ENCODE measurements at places on chromosomes 7 and 10.

DNA sequence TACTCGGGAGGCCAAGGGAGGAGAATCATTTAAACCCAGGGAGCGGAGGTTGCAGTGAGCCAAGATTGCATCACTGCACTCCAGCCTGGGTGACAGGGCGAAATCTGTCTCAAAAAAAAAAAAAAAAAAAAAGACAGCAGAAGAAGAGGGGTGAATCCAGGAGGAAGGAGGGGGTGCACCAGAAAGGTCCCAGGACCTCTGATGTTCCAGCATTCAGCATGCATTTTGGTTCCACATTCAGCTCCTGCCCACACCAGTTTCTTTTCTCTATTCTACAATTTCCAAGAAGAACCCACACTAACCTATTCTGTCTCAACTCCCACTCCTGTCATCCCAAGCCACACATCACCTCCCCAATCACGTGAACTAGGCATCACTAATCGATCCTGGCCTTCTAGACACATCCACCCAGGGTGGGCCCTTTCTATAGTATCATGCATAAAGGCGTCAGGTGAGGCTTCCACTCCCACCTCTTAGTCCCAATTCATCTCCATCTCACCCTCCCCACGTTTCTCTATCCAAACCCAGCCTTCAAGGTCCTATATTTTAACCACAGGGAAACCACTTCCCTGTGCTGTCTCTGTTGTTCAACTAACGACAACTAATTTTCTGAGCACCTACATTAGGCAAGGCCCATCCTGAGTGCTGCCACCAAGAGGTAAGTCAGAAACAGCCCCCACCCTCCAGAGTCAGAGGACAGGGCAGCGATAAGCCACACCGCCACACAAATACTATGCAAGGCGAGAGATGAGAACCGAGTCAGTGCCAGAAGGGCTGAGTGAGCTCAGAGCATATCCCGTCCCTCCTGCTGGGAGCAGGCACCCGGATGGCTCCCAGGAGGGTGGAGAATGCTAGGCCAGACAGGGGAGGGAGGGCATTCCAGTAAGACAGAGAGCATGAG is 2.2 kb downstream of the ANXA11 start:
- no peak for DNase-seq

- DNase-seq, result no peak
Observed at GRCh38 chr10:110546077-110546476, 21.4 kb upstream of the SMC3 start.

- no peak for DNase-seq
Observed at GRCh38 chr7:158026636-158027265, 560.9 kb downstream of the PTPRN2 start.

DNA sequence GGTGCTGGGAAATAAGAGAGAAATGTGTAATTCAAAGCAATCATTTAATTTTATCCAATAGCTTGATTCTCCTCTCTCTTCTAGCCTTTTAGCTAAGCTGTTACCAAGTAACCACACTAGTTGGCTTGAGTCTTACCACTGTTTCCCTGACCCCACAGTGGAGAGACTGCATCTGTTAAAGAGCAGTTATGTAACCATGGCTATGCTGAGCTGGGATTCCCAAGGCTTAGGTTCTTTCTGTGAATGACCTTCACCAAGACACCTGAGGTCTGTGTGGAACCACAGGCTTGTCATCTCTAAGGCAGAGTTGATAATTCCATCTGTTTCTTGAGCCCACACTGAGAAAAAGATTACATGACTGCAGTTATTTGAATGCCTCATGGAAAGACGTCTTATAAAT is 47.7 kb upstream of the ATRNL1 start:
- DNase-seq, result no peak

- no peak for DNase-seq
Observed at GRCh38 chr7:77524731-77525130, 12.4 kb upstream of the PTPN12 start.

DNA sequence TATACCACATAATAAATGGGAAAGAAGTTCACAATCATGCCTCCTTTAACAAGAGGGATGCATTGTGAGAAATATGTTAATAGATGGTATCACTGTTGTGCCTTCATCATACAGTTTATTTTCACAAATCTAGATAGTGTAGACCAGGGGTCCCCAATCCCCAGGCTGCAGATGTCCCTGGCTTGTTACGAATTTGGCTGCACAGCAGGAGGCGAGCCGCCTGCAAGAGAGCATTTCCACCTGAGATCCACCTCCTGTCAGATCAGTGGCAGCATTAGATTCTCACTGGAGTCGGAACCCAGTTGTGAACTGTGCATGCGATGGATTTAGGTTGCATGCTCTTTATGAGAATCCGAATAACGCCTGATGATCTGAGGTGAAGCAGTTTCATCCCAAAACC is 361.9 kb upstream of the ZWINT start:
- no peak for DNase-seq

GRCh38 chr10:13808556-13809391 is 222.0 kb downstream of the PRPF18 start:
- DNase-seq, result no peak

DNA sequence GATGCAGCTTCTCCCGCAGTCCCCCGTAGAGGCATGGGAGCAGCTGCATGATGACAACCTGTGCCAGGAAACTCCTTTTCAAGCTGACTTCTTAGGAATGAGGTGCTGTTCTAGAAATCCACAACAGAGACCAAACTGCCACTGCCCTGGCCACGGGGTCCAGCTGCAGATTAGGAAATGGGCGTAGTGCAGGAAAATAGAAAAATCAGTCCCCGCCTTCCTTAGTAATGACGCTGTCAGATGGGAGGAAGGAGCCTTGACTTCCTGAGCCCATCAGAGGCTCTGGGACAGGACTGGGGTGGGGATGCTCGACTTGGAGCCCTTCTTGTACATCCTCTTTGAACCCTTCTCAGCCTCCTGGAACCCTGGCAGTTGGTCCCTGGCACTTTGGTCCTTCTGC is 227.8 kb upstream of the GRB10 start:
- no peak for DNase-seq

GRCh38 chr10:34046506-34047034 is 712.1 kb upstream of the NRP1 start:
- DNase-seq, result no peak

DNA sequence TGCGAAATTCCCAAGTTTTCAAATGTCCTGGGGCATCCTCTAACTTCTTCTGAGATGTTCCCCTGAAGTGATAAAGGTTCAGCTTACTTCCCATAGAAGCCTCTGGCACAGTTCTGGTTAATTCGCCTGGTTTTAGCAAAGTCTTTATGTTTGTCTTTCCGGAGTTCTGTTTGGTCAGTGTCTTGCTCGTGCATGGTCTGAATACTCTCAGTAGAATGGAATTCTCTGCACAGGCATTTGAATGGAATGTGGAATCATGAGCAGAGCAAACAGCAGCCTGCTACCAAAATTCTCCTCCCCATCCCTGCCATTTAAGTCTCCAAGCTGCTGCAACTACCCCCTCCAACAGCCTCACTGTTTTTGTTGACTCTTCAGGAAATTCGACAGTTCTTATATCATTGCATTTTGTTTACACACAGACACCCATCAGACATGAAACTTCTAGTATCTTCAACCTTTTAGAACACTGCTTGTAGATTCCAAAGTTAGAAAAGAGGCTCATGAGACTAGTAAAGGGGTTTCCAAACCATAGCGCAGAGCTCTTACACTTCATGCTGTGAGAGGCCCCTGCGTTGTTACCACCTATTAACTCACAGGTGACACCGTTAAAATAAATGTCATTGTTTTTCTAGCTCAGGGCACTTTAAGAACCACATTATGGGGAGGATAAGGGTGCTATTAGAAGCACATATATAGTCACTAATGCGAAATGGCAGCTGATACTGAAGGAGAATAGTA is 129.7 kb downstream of the PLCE1 start:
- DNase-seq, result no peak

DNA sequence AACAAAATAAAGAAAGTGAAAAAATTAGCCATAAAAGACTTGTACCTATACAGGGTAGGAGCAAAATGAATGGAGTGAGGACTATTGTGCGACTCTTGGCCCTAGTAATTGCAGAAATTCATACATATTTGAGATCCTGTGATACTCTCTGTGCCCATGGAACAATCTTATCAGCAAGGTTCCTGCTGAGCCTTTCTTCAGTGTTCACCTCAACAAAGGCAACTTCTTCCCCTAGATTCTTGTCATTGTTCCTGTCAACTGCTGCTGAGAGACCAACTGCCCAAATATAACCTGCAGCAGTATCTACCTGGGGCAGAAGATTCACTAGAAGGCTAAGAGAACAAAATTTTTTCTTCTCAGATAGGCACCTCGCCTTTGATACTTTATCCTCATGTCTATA is 187.4 kb downstream of the NEBL start:
- no peak for DNase-seq

- DNase-seq, result no peak
Observed at GRCh38 chr7:81600608-81601007, 169.2 kb downstream of the HGF start.

GRCh38 chr10:119364645-119365600 is 157.6 kb downstream of the GRK5 start:
- no peak for DNase-seq

GRCh38 chr7:149562602-149563001 is 65.0 kb upstream of the ZNF746 start:
- DNase-seq, result no peak

GRCh38 chr7:38975944-38976392 is 1.7 kb upstream of the POU6F2 start:
- no peak for DNase-seq

DNA sequence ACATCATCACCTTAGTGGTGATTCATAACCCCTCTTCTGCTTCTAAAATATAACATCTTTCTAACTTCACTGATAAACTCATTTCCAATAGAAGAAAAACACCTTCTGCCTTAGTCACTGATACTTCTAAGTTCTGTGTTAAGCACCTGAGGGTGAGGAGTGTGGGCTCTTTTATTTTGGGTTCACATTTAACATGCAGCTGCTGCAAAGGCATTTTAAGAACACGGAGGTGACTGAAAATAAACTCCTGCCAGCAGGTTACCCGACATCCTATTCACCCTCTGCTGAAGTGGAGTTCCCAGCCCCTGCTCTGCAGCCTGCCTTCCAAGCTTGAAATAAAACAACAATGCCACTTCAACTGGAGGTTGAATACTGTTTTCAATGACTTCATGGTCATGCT is 202.9 kb upstream of the PLXNA4 start:
- DNase-seq, result no peak

DNA sequence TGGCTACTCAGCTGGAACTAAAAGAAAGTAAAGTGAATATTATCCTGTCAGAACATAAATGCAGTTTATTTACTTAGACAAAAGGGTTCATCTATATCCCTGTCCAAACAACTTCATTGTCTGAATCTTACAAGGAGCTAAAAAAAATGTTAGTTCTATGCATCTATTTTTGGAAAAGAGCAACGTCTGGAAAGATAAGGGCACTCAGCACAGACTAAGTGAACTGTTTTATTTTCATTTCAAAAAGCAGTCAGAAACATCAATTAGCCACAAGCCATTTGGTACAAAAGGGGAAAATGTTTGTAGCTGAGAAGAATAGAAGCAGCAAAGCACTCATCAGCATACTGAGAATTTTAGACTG is 245.5 kb downstream of the FOXP2 start:
- no peak for DNase-seq

- DNase-seq, result peak; percentile 15
Observed at GRCh38 chr10:98028168-98028770, 2.2 kb downstream of the CRTAC1 start.

DNA sequence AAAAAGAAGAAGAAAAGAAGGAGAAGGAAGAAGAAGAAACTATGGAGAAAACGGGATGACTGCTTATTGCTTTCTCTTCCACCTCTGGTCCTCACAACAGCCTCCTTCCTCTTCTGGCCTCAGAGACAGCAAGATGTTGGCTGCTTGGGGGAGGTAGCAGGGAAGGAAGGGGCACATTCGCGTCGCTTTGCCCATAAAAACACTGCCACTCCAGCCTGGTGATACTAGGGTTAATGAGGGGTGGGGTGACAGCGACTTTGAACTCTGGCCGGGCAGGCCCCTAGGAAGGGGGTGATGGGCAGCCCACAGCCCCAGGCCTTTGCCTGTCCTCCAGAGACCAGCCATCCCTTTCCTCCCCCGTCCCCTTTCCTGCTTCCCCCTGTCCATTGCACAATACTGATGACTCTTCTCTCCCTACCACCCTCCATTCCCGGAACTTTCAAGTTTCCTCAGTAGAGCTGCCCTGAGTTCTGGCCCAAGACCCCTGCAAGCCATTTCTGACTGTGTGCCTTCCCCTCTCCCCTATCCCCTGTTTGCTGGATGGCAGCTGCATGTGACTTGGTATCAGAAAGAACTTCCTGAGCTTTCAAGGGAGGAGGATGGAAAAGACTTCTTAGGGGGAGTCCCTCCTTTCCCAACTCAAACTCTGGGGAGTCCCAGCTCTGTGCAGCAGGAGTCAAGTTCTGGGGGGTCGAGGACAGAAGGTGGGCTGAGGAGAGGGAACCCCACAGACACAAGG is 2.2 kb upstream of the CUEDC2 start:
- no peak for DNase-seq

- no peak for DNase-seq
Observed at GRCh38 chr10:11080564-11080984, 62.9 kb downstream of the CELF2 start.

- DNase-seq, result no peak
Observed at GRCh38 chr10:131258256-131258655, 53.3 kb downstream of the TCERG1L start.

DNA sequence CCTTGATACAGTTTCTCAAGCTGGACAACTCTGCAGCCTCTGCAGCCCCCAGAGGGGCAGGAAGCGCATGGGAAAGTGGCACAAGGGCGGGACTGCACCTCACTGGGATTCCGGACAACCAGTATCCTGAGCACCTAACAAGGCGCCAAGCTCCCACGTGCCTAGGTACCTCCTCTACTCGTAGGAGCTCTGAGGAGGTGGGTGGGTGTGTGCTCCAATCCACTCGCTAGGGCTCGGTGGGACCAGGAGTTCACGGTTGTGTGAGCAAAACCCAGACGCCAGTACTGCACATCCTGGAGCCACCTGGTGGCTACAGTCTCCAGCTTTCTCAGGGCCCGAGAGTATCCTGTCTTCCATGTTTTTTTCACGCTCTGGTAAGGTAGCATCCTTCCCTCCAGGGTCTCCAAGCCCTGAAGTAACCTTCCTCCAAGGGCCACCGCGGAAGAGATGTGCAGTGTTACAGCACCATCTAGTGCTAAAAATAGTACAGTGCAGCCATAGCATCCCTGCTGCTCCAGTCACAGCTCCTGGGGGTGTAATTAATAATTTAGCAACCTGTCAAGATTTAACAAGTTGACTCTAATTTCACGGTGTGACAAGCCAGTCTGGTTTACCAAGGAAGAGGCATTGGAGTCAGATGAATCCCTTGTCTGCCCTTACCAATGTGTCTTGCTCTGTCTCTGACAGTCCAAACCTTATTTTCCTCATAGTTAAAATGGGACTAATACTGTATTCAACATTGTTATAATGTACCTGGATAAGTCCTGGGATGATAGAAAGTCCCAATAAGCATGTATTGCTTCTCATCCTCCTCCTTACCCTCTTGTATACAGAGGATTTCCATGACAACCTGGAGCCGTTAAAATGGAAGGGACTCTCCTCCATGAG is 70.4 kb downstream of the HERPUD2 start:
- peak; percentile 3 for DNase-seq

GRCh38 chr10:55013318-55013717 is 212.3 kb upstream of the PCDH15 start:
- no peak for DNase-seq

GRCh38 chr10:52566471-52567246 is 205.9 kb downstream of the MBL2 start:
- DNase-seq, result no peak

Measured in stimulated activated CD8-positive, alpha-beta memory T cell treated with anti-CD3 and anti-CD28 coated beads, Interleukin-4, amount 100 ng/mL, for 1 hour (primary cell).